ENCODE measurements at places on chromosomes 5 and 9.

GRCh38 chr9:93898502-93899426 lies 56.4 kb downstream of the BARX1 start:
- no peak for DNase-seq

- peak; percentile 2 for DNase-seq
Observed at GRCh38 chr5:16082053-16082452, 97.5 kb downstream of the MARCHF11 start.

GRCh38 chr9:132002643-132003318 lies 76.9 kb downstream of the MED27 start:
- DNase-seq: peak; percentile 34

- no peak for DNase-seq
Observed at GRCh38 chr9:93662952-93663572, 86.7 kb downstream of the PHF2 start.

All from ELR (cell line).